Fibroblast of skin of right quadriceps (primary cell): ENCODE measurements at places on chromosomes 12 and 14.
A peak's percentile ranks its signal among the peaks of the same experiment; 100 is the strongest.

DNA sequence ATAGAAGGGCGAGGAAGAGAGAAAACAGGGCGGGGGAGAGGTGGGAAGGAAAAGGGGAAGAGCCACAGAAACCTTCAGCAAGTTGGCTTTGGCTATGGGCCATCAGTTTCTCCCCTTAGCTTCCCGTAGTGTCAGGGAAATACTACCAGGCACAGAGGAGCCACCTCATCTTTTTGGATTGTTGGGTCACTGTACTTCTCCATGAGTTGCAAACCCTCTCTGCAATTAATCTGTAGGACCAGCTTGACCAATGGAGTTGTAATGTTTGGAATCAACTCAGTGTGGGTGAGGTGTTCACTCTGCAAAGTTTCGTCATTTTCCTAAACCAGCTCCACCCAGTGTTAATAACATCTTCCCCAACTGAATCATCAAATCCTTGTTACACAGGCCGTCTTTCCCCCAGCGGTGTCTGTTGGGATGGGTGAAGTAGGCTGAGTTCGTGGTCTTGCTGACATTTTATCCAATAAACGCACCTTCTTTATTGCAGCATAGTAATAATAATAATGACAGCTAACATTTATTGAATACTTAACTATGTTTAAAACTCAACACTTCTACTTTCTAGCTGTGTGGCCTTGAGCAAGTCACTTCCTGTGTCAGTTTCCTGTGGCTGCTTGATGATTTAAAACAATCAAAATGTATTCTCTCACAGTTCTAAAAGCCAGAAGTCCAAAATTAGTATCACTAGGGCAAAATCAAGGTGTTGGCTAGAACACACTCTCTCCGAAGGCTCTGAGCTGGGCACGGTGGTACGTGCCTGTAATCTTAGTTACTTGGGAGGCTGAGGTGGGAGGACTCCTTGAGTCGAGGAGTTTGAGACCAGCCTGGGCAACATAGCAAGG lies 8.1 kb upstream of the GLTP start:
- peak; percentile 96 for DNase-seq

GRCh38 chr14:47278233-47278842 lies 397.1 kb downstream of the MDGA2 start:
- DNase-seq: peak; percentile 53

- no peak for DNase-seq
Observed at GRCh38 chr14:57038689-57039088, 228.4 kb upstream of the OTX2 start.

GRCh38 chr14:82879949-82880535 lies 1346.4 kb upstream of the SEL1L start:
- DNase-seq: peak; percentile 1

- DNase-seq: no peak
Observed at GRCh38 chr12:34296143-34297041, 274.1 kb downstream of the ALG10 start.

DNA sequence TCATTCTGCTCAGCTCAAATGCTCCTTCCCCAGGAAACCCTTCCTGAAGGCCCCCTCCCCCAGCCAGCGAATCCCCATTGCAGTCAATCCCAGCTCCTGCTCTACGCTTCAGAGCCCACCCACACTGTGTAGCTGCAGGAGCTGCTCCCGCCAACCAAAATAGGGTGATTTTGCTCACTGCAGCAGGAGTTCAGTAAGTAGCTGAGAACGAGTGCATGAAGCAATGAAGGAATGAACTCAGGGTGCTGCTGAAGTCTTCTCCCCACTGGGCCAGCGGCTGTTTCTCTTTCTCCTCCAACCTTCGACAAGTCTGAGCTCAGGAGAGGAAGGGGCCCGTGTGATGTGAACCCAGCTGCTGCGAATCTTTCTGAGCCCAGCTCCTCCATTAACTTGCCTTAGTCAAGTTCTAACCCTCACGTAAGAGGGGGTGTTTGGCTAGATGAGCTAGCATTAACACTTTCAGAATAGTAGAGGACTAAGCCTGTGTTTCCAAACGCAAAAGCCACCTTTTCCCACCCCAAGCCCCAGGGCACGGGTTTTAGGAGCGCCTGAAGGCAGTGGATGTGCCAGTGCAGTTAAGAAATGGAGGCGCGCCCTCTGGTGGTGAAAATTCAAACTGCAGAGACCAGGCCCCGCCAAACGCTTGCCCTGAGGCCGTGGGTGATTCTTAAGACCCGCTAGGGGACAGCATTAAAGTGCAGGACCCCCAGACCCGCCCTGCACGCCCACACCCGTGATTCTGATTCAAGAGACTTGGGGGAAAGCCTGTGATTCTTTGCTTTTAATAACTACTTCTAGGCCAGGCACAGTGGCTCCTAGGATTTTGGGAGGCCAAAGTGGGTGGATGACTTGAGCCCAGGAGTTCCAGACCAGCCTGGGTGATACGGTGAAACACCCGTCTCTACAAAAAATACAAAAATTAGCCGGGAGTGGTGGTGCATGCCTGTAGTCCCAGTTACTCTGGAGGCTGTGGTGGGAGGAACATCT lies 11.9 kb upstream of the SERPINA4 start:
- DNase-seq: peak; percentile 30

GRCh38 chr14:34824256-34824655 lies 50.9 kb downstream of the BAZ1A start:
- no peak for DNase-seq

GRCh38 chr14:105100910-105101309 lies 35.7 kb upstream of the GPR132 start:
- DNase-seq: no peak

- DNase-seq: no peak
Observed at GRCh38 chr12:52005903-52006703, 643 bp upstream of the TAMALIN start.

GRCh38 chr12:118064608-118065007 lies 3.6 kb upstream of the WSB2 start:
- DNase-seq: no peak

DNA sequence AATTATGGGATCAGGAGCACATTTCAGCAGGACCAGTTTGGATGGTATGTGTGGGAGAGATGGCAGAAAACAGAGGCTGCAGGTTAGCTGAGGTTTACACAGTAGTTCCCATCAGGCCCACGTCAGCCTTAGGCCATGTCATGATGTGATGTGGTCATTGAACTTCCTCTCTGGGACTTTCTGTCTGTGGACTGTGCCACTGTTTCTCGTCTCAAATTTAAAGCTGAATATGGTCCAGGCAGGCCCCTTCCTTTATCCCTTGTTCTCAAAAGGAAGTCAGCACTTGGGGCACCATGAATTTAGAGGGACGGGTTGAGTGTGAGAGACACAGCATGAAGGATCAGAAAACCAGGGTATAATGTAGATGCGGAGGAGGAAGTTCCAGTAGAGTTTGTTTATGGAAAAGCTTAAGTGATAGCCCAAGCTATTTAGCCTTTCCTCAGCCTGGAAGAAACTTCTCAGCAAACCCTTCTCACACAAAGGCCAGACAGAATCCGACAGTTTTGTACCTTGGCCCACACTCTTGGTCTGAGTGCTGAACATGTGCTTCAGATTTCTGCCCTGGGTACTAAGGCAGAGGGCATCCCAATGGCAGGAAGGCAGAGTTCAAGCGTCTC lies 3.6 kb upstream of the IGFBP6 start:
- no peak for DNase-seq

- DNase-seq: no peak
Observed at GRCh38 chr12:674272-674781, 11.1 kb upstream of the NINJ2 start.

- DNase-seq: no peak
Observed at GRCh38 chr12:69999561-69999960, 174.5 kb downstream of the MYRFL start.

- DNase-seq: no peak
Observed at GRCh38 chr12:66599816-66600215, 79.1 kb downstream of the GRIP1 start.

DNA sequence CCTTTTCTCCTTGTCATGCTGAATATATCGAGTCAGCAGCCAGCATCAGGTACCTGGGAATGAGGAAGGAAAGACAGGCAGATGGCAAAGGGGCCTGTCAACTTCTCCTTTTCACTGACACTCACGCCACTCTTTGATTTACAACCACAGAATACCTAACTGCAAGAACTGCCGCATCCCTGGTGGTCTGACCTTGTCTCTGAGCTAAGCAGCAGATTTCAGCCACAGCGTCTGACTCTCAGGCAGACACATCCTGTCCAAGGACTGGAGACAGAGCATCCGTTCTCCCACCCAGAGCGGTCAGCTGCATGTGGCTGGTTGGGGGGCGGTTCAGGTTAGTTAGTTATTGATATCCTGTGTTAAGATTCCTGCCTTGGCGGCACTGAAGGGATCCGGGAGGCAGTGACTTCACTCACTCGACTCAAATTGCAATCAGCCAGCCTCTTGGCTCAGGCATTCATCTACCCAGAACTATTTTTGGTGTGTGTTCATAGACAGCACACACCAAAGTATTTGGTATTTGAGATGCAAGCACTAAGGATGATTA lies 11.2 kb upstream of the MAP1LC3B2 start:
- peak; percentile 79 for DNase-seq

- DNase-seq: no peak
Observed at GRCh38 chr12:26833743-26834490, 923 bp upstream of the ITPR2 start.

DNA sequence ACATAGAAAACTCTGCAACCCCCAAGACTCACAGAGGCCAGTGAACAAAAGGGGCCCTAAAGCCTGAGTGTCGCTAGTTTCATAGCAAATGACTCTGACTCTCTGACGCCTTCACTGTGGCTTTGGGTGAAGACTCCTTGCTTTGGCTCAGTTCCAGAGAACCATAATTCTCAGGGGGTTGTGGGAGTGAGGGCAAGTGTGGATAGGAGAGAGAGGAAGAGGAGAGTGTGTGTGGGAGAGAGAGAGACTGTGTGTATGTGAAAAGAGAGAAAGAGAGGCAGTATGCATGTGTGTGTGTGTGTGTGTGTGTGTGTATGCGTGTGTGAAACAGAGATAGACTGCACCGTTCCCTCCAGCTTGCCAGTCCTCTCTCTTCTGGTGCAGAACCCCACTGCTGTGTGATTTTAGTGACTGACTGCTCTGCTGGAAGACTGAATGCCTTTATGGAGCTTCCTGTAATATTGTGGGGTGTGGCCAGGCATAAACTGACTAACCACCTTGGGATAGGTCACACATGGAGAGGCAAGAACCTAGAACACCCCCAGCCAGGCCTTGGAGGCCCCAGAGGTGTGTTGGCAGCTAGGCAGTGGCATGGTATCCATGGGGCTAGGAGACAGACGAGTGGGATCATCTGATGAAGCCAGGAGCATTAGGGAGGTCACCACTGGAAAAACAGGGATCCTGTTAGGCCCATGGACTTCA lies 45.9 kb upstream of the STXBP6 start:
- DNase-seq: peak; percentile 24

- no peak for DNase-seq
Observed at GRCh38 chr12:126519833-126520232, 1454.6 kb downstream of the AACS start.

GRCh38 chr12:62817556-62818271 lies 117.2 kb downstream of the PPM1H start:
- DNase-seq: peak; percentile 31

- no peak for DNase-seq
Observed at GRCh38 chr12:26056335-26056734, 68.5 kb downstream of the BHLHE41 start.
